ENCODE measurements at places on chromosomes 1 and 21.

DNA sequence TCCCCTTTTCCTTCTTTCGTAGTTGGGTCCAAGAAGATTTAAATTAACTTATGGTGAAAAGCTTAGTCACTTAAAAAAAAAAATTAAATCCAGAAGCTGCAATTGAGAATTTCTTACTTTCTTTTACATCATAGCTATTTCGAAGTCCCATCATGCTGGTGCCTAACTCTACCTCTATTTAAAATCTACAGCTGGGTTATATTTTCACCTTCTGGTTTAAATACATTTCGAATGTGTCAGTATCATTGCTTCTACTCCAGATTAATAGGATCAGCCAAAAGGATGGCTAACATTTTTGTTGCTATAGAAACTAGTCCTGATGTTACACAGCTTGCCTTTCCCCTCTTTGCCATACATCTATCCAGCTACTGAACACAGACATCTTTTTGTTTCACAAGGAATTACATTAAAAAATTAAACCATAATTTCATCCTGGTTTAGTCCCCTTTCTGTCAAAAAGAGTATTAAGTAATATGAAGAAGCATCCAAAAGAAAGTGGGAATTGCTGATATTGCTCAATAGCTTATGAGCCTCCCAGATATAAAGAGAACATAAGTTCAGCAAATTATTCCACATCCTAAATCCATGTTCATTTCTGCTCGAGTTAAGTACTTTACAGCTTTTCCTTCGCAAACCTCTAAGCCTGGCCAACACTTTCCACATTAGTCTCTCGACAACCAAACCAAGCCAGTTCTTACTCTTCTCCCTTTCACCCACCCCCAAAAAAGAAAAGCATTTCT lies 396.7 kb upstream of the DAB1 start:
- no peak for DNase-seq

DNA sequence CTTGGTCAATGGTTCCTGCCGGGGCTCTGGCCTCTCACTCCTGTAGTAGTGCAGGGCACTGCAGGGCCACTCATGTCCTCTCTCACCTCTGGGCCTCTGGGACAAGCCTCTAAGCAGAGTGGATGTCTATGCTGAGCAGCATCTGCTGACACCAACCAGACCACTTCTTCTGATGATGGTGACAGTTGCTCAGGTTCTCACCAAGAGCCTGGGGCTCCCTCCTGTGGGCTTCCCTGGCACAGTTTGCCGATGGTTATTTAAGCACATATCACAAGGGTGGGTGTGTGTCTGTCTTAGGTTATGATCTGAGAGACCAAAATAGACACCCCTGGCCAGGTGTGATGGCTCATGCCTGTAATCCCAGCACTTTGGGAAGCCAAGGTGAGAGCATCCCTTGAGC lies 17.4 kb upstream of the GPR137B start:
- no peak for DNase-seq

DNA sequence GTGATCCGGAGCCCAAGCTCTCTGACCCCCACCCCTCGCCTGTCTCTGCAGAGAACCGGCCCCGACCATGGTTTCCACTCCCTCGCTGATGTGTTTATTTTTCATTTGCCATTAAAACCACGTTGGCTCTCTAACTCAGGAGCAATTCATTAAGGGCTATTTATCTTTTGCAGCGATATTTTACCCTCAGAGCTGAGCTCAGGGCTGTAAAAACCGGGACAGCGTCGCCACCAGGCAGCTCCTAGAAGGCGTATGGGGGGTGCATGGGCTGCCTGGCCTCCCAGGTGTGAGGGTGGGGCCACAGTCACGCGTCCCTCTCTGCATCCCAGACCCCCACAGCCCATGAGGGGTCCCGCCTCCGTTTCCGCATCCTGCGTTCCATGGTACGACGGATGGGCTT lies 71.4 kb downstream of the PRDM16 start:
- DNase-seq: no peak

- DNase-seq: no peak
Observed at GRCh38 chr1:183842795-183843144, 37.9 kb downstream of the RGL1 start.

DNA sequence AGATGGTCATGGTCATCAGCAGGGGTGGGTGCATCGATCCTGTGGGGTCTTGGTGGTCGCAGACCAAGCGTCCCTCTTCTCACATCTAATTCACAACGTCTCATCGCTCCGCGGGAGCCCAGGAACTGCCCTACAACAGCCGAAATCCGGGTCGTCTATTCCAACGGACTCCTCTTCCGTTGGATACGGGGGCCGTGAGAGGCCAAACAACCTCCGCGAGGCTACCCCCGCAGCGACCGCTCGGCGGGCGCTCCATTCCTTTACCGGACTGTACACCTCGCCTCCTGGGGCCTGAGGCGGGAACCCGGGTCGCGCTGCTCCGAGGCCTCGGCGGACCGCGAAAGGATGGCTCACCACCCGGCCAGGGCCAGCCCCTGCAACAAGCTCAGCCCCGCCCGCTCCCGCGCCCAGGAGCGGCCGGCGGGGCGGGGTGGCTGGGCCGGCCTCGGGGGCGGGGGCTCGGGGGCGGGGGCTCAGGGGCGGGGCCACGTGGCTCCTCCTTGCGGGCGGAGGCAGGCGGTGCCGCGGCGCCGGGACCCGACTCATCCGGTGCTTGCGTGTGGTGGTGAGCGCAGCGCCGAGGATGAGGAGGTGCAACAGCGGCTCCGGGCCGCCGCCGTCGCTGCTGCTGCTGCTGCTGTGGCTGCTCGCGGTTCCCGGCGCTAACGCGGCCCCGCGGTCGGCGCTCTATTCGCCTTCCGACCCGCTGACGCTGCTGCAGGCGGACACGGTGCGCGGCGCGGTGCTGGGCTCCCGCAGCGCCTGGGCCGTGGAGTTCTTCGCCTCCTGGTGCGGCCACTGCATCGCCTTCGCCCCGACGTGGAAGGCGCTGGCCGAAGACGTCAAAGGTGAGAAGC lies at the start of gene QSOX1:
Gene QSOX1 (plus strand): TSS at position 545 of the 857 bp plus-strand sequence. CDS start 39 bp downstream, at position 584.
- peak; percentile 85 for DNase-seq

DNA sequence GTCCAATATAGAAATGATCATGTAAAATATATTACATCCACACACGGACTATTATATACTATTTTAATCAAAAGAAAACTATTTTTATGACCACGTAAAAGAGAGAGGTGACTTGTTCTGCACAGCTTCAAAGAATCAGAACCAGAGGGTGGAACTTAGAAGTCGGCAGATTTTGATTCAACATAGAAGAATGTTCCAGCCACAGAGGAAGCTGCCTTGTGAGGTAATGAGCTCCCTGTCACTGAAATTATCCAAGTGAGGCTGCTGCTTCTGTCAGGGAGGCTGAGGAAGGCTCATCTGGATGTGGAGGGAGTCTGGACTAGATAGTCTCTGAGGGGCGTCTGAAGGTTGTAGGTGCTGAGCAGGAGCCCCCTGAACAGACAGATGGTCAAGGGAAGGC lies 2.7 kb downstream of the PLEKHA6 start:
- DNase-seq: no peak

DNA sequence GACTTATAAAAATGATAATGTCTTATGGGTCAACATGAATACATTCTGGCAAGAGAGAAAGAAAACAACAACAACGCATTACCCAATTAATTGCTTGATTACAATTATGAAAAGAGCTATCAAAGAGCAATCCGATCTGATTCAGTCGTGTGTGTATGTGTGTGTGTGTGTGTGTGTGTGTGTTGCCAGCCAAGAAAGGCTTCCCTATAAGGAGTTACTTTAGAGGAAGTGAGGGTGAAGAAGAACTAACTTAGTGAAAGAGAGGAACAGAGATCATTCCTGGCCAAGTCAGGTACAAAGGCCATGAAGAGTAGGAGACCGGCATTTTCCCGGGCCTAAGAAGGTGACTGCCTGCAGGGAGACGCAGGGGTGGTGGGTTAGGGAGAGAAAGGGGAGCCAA lies 9.4 kb downstream of the TMEM35B start:
- DNase-seq: no peak

DNA sequence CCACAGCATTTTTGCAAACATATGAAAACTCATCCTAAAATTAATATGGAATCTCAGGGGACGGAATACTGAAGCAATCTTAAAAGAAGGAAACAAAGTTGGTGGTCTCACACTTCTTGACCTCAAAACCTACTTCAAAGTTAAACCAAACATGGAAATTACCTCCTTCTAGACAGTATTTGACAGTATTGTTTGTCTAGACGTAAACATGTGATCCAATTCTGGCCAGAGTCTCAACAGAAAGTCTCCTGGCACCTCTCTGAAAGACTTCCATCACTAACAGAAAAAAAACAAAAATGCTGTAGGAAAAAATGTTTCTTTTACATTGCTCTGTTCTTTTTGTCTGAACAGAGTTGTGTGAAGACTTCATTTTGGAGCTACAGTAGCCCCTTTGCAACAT lies 99.7 kb downstream of the BRINP3 start:
- DNase-seq: no peak

DNA sequence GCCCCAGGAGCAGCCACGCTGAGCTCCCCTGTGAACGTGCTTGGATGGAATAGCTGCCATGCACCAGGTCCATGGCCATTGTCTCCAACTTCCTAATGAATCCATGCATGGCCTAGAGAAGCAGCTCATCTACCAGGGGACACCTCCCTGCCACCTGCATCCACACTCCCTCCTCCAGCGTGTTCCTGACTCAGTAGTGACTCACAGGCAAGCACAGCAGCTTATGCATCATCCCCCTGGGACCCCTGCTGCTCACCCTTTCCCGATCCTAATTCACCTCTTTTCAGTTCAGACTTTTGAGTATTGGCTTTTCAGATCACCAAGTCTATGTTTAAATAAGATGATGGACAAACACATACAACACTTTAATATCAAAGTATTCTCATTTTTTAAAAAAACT lies 39.9 kb upstream of the TADA1 start:
- no peak for DNase-seq

- DNase-seq: no peak
Observed at GRCh38 chr1:244437086-244437468, 14.6 kb downstream of the ADSS2 start.

DNA sequence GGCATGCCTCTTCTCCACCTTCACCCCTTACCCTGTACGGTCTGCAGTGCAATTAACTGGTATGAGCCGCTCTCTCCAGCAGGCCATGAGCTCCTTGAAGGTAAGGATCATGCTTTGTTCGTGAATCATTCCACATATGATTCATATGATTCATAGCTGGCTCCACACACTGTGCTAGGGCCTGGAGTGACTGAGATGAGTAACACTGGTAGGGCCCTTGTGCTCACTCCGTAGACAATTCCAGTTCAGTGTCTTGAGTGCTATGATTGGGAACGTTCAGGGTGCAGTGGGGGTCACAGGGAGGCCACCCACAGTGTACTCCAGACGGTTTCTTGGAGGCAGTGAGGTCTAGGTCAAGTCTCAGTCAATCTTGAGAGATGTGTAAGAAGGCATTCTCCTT lies 239.8 kb downstream of the LMX1A start:
- no peak for DNase-seq

DNA sequence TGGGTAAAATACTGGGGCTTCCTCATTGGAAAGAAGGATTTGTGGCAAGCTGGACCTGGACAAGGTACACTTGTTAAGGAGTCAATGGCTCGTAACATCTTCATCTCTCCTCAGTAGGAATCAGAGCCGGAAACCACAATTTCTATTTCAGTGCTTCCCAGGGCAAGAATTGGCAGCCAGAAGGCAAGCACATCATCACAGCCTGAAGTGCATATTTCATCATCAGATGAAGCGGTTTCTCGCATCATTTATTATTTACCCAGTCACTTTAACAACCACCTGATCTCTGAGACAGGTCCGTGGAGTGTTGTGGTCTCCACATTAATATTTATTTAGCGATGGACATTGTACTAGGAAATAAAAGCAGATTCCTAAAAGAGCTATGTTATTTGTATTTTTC lies 55.0 kb downstream of the KCNJ15 start:
- DNase-seq: no peak

- no peak for DNase-seq
Observed at GRCh38 chr21:26148840-26149354, 21.7 kb downstream of the APP start.

DNA sequence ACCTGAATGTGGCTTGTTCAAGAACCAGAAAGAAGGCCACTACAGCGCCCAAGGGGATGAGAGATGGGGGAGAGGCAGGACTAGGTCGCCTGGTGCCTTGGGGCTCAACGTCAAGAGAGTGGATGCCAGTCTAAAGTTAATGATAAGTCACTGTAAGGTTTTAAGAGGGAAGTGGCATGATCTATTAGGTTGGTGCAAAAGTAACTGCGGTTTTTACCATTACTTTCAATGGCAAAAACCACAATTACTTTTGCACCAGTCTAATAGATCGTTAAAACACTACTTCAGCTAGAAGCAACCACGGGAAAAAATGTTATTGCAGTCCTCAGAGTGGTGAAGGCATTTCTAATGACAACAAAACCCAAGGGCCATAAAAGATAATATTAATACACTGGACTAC lies 2.6 kb upstream of the GJB3 start:
- no peak for DNase-seq

DNA sequence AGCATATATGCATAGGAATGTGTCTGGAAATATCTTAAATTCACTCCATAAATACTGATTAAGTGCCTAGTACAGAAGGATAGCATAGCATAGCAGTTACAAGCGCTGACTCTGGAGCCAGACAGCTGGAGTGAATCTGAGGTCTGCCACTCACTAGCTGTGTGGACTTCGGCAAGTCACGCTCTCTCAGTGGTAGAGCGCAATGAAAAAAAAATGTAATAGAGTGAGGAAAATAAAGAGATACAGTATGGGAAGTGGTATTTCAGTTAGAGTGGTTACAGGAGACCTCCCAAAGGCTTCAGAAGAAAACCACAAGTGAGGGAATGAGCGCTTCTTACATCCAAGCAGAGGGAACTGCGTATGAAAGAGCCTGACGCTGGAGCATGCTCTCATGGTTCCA lies 338.9 kb upstream of the PRMT6 start:
- DNase-seq: no peak

DNA sequence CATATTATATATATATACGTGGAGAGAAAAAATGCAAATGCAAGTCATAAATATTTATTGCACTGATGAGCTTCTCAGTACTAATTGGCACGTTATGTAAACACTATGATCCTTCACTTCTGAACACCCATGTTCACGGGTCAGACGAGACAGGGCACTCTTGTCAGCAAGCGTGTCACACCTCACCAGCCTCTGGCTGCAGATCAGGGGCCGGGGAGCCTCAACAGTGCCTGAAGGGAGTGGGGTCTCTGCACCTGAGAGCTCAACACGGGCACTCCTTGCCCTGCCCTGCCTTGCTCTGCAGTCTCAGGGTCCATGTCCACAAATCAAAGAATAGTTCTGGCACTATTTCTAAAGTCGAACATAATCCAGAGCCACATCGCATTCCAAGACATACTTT lies 409 bp upstream of the HIVEP3 start:
- DNase-seq: no peak

- DNase-seq: peak; percentile 59
Observed at GRCh38 chr21:25895565-25896205, 160.9 kb downstream of the GABPA start.

DNA sequence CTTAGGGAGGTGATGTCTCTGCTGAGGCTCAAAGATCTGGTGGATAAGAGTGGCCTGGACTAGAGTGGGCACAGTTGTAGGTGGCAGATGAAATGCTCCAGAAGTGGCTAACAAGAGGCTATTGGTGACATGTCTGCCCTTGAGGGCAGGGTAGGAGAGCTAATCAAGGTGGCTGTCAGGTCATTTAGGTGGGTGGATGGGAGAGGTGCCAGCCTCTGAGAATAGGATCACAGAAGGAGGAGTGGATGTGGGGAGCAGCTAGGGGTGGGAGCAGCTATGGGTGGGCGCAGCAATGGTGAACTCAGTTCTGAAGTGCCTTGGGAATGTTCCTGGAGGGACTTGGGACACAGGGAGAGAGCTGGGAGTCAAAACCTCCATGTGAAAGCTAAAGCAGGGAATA lies 142.0 kb upstream of the GRIK3 start:
- DNase-seq: no peak

- DNase-seq: no peak
Observed at GRCh38 chr1:9366298-9366697, 73.6 kb downstream of the SPSB1 start.

- no peak for DNase-seq
Observed at GRCh38 chr1:64184003-64184440, 19.4 kb upstream of the UBE2U start.
